ENCODE measurements at places on chromosomes 6 and 20. TPM values are rescaled to one million over a fixed set of nuclear protein-coding genes. Genes with fewer than 3 reads are reported as not detected.

GRCh38 chr6:39608652-39609345 lies 116.4 kb downstream of the KIF6 start:
- H3K4me1 ChIP-seq = no peaks in the 10 kb centered on the region
- H3K36me3 ChIP-seq = no peaks in the 10 kb centered on the region
- no peak overlapping the region for H3K4me3 ChIP-seq

DNA sequence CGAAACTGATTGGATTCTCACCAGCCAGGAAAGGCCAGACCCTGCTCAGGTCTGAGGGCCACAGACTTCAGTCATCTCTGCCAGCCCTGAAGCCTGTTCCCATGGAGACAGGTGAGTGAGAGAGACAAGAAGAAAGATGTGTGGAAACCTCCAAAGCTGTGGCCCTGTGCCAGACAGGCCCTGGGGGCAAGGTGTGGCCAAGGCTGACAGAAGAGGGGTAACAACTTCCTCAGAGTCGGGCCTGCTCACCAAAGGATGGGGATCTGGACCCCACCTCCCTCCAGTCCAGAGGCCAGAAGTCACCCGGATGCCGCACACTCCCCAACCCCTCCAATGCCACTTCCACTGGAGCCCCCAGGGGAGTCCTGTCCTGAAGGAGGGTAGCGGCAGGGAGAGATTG lies 73.6 kb downstream of the MDGA1 start:
- no peak overlapping the region for H3K4me3 ChIP-seq
- no peaks in the 10 kb centered on the region for H3K36me3 ChIP-seq
- H3K27me3 ChIP-seq = peaks cover 18% of the 10 kb centered on the region

DNA sequence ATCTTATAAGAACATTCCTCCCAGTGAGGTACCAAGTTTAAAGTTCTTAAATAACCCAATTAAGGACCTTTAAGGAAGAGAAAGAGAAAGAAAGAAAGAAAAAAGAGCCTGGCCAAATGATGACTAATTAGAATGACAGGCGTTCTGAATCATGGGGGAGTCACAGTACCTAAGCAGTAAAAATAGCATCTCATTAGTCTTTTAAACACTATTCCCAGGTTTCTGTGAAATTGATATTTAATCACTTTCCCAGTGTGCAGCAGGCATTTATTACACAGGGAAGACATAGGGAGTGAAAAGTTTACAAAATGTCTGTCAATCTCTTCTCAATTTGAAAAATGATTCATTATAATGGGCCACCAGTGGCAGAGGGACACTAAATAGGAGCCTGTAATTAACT lies 251.4 kb upstream of the MANEA start:
- H3K36me3 ChIP-seq = no peaks in the 10 kb centered on the region
- no peak overlapping the region for H3K4me3 ChIP-seq
- H3K27me3 ChIP-seq = no peaks in the 10 kb centered on the region
- no peaks in the 10 kb centered on the region for H3K4me1 ChIP-seq
- H3K27ac ChIP-seq = no peak overlapping the region
- DNase-seq = no peak

DNA sequence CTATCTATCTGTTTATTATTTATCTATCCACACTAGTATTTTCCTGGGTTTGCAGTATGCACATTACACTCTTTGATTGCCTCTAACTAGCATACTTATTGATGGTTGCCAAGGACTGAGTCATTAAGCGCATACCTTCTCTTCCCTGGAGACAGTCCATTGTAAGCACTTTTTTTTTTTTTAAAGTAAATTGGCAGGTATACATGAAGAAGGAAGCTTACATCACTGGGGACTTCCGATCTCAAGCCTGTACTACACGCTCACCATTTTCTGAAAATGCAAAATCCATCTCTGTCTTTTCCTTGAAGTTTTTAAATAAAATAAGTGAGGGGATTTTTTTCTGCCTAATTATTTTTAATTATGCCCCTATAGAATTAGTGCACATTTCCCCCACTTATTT lies 63.5 kb downstream of the HMGN3 start:
- no peaks in the 10 kb centered on the region for H3K36me3 ChIP-seq
- no peak overlapping the region for H3K27ac ChIP-seq
- no peaks in the 10 kb centered on the region for H3K4me1 ChIP-seq
- H3K4me3 ChIP-seq = no peak overlapping the region
- H3K27me3 ChIP-seq = no peaks in the 10 kb centered on the region
- no peak for DNase-seq

The TMEM200A gene
- total RNA-seq = 1.3 TPM

DNA sequence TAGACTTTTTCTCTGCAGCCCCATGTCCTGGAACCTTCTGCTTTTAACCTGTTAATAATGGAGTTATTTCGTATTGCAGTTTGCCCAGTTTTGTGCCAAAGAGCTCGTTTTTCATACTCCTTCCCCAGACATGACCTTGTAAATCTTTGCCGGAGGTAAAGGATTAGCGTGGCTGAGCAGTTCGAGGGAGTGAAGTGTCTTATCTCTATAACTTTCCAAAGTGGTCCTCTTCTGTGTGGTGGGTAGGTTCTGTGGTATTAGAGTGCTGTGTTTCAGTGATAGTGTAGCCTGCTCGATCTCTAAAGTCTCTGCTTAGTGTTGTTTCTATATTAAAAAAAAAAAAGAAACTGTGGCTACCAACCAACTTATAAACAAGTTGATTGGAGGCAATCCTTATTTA lies 67.5 kb downstream of the FARS2 start:
- peaks cover 2% of the 10 kb centered on the region for H3K36me3 ChIP-seq
- no peak overlapping the region for H3K4me3 ChIP-seq
- H3K27ac ChIP-seq = no peak overlapping the region

The GPLD1 gene
- total RNA-seq = 0.39 TPM

DNA sequence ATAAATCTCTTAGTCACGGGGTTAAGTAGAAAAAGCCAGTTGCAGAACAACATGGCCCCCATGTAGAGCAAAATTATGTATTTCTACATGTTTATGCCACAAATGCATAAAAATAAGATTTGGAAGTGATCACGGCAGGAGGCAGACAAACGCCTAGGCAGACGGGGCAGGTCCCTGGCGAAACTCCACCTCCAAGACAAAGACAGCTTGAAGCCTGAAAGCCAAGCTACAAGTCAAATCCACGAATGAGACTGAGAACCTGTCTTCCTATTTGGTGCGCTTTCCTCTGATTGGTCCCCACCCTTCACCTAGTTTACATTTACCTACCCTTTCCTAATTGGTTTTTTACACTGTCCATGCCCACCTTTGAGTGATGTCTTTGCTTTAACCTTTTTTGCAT lies 28.7 kb upstream of the AHCY start:
- no peak overlapping the region for H3K27ac ChIP-seq
- DNase-seq = no peak
- no peak overlapping the region for H3K4me3 ChIP-seq
- H3K27me3 ChIP-seq = no peaks in the 10 kb centered on the region

The E2F1 gene
- total RNA-seq = 63.8 TPM

The BTBD9 gene
- 12.7 TPM for total RNA-seq

The C6orf15 gene
- total RNA-seq = not detected

The RIMS4 gene
- not detected for total RNA-seq

DNA sequence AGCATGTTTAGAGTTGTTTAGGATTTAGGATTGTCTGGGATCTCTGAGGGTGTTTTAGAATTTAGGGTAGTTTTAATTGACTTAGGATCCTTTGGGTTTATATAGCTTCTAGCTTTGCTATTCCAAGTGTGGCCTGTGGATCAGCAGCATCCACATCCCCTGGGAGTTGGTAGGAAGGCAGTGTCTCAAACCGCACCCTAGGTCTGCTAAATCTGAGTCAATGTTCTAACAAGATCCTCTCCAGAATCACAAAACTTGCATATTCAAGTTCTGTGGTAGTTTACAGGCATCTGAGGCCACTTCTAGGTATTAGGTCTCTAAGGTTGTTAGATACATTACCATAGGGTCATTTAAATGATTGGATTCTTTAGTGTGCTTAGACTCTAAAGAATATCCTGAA lies 48.3 kb downstream of the PRND start:
- no peak overlapping the region for H3K4me3 ChIP-seq
- DNase-seq = no peak
- peaks cover 12% of the 10 kb centered on the region for H3K36me3 ChIP-seq
- peaks cover 2% of the 10 kb centered on the region for H3K4me1 ChIP-seq
- H3K27me3 ChIP-seq = no peaks in the 10 kb centered on the region
- no peak overlapping the region for H3K27ac ChIP-seq

DNA sequence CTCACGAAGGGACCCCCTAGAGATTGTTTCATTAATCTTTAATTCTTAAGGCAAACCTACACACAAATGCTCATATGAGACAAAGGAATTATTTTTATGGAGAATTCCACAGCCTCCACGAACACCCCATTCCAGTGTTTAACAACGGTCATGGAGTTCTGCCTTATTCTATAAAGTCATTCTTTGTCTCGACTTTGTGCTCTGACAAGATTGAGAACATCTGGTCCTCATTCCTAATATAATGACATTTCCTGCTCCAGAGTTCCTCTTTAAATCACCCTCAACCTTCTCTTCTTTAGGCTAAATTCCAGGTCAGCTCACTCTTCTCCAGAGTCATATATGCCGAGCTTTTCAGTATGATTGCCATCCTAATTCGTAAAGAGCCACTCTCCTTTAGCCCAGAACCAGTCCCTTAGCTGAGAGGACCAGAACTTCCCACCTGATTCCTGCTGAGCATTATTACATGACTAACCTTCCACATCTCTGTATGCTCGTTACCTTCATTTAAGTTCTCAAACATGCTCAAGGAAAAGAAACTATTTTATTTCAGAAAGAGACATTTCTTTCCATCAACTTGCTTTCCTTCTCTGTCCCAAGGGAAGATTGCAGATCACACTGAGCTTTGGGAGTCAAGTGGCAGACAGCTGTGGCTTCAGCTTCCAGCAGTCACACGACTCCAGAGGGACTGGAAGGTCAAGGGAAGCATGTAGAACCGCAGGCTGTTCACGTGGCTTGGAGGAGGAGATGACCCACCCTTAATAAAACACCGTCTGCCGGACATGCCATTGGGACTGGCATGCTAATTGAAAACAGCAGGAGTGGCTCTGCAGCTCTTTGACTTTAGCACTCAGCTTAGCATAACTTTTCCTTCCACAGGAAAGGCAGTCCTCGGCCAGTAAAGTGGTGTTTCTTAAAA lies 467.1 kb upstream of the HSF2 start:
- no peak overlapping the region for H3K27ac ChIP-seq
- H3K27me3 ChIP-seq = peaks cover 2% of the 10 kb centered on the region
- no peak overlapping the region for H3K4me3 ChIP-seq
- H3K4me1 ChIP-seq = no peaks in the 10 kb centered on the region

- no peak overlapping the region for H3K27ac ChIP-seq
- no peaks in the 10 kb centered on the region for H3K27me3 ChIP-seq
Measured at GRCh38 chr20:19706463-19706862, 51.6 kb upstream of the RIN2 start.
